Sciatic nerve (tissue), 2 donors: ENCODE measurements at places on chromosomes 3 and 15.

DNA sequence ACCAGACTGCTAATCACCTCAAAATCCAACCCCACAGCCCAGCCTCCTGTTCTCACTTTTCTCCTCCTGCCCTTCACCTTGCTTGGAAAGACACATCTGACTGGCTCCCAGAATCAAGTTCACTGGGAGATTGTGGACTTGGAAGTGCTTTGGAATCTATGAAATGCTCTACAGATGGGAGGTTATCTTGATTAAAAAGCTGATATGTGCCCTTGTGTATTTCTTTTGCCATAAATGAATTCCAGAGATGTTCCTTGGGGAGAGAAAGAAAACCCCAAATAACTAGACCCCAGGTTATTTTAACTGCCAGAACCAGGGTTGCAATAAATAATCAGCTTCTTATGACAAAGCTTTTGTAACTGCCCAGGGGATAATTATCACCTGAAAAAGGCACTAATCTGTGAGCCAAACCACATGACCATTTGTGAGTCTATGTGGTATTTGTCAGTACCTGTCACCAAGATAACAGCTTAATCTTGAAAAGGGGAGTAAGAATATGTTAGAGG, 21.7 kb upstream of the ARHGEF3 start:
- DNase-seq, result no peak

DNA sequence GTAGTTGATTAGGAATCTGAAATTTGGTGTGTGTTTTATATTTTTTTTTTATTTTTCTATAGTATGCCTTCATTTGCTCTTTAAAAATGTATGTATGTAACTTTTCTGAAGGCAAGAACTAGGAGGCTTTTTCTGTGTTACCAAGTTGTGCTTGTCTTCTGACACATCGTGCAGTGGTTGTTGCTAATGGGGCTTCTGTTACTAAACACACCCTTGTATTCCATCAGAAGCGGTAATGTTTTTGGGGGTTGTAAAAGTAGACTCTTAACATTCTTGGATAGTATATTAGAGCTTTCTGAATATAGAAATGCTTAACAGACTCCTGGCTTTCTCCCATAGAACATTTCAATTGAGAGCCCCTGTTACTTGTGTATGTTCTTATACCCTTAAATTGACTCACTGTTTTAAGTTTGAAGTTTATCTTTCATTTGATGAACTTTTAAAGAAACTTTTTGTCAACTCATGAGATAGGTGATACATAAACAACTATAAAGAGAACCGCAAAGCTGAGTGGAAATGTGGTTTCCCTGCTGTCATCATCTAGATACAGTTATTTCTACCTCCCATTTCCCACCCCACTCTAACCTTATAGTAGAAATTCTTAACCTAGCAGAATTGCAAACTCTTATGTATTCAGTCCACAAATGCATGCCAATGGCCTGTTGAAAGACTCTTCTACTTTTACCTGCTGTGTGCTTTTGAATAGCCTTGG, 2.5 kb downstream of the TIPARP start:
- no peak for DNase-seq

DNA sequence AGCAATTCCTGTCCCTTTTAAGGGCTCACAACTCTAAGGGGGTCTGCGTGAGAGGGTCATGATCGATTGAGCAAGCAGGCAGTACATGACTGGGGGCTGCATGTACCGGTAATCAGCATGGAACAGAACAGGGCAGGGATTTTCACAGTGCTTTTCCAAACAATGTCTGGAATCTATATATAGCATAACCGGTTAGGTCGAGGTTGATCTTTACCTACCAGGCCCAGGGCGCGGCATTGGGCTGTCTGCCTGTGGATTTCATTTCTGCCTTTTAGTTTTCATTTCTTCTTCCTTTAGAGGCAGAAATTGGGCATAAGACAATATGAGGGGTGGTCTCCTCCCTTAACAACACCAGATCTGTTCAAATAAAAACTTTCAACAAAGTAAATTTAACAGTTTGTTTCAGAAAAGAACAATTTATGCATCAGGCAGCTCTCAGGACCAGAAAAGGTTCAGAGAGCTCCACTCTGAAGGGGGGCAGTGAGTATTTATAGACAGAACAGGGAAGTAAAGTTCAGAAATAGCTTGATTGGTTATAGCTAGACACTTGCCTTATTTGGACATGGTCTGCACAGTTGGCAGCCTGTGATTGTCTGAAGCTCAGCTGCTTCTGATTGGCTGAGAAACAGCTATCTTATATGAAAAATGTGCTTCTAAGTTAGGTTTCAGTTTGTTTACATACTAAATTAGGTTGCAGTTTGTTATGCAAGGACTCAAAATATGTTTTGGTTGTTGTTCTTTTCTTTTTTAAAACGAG, 17.2 kb upstream of the B4GALT4 start:
- DNase-seq, result no peak

GRCh38 chr15:34851751-34852150, 56.4 kb upstream of the ACTC1 start:
- no peak for DNase-seq

GRCh38 chr3:25508901-25509300, 80.8 kb downstream of the RARB start:
- no peak for DNase-seq

GRCh38 chr15:70714015-70714414, 49.3 kb downstream of the UACA start:
- no peak for DNase-seq

GRCh38 chr3:3683261-3683660, 116.0 kb upstream of the LRRN1 start:
- no peak for DNase-seq
